ENCODE measurements at places on chromosomes 7 and 10.
A peak's percentile ranks its signal among the peaks of the same experiment; 100 is the strongest.

DNA sequence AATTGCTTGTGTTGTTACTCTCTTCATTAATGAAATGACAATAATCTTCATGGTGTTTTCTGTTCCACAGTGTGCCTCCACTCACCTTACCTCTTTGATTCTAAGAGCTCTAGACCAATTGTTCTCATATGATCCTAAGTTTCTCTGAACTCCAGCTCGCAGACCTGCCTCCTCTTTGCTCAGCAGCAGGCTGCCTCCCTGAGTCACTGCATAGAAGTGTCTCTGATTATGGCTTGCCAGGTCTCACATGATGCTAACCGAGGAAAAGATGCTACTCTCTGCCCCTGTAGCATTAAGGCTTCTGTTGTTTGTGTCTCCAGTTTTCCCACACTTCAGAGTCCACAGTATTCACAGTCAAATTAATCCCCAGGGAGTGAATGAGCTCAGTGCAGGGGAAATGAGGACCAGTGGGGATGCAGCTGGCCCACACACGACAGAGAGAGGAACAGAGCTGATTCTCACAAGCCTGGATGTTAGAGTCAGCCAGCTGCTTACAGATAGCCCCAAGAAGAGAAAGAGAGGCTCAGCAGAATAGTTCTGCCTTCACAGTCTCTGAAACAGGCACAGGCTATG lies 145.9 kb upstream of the EGR2 start:
- no peak overlapping the region for H3K27ac ChIP-seq
- peaks cover 7% of the 10 kb centered on the region for H3K4me1 ChIP-seq
- no peaks in the 10 kb centered on the region for H3K36me3 ChIP-seq
- peaks cover 44% of the 10 kb centered on the region for H3K27me3 ChIP-seq

DNA sequence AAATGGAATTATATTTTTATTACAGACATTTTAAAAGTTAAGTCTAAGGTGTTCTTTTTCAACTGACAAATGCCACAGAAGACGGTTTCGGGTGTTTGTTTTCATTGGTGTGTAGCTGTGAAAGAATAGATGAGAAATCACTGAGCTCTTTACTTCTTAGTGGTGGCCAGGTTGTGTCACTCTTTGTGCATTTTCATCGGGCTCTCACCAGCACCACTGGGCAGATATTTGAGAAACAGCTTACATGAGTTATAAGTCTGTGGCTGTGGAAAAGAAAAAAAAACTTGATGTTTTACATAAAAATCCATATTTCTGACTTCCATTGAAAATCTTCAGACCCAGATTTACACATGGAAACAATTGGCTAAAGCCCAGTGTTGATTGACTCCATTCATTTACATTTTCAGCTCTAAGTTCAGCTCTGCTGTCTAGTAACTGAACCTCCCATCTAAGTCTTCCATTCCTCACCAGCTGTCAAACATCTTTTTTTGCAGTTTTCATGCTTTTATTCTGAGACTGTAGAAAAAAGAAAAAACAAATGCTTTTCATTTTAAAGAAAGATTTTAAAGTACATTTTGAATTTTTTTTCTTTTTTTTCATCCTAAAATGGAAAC lies 22.3 kb downstream of the CABCOCO1 start:
- H3K36me3 ChIP-seq = no peaks in the 10 kb centered on the region
- no peak for DNase-seq
- peaks cover 4% of the 10 kb centered on the region for H3K27me3 ChIP-seq
- H3K4me1 ChIP-seq = no peaks in the 10 kb centered on the region
- no peak overlapping the region for H3K27ac ChIP-seq

DNA sequence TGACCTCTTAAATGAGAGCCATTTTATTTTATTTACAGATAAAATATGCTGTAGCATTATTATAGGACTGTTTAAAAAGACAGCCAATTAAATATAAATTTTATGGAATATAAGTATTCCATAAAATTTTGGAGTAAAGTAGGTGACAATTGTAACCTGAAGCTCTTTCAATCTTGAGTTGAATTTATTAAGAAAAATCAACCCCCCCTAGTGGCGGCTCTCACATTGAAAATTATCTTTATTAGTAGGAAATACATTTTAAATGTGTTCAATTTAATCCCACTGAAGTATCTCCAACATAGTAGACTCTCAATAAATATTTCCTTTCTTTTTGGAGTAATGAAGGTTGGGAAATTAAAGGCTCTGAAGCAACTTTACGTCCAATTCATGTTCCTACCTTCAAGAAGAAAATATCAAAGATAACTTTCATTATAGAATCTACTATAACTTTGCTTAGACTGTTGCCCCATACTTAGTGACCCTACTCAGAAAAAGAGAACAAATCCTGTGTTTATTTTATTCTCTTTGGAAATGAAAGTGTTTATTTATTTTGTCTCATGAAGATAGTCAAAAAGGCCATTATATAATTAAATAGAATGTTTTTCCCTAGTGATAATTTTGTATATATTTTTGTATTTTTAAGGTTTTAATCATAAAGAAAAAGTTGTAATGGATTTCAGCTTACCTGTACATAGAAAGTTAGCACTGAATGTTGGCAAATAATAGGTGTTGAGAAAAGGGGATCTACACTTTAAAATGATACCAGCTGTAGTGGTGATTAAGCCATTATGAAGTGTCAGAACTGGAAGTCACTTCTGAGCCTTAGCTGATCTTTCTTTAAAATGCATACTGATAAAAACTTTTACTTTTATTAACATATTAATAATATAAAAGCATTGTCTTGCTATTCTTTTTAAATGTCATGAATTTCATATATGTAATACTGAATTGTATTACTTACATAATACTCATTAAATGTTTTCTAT lies 3.3 kb downstream of the AHR start:
- peak; percentile 57 for DNase-seq
- H3K27me3 ChIP-seq = no peaks in the 10 kb centered on the region
- H3K4me1 ChIP-seq = peaks cover 57% of the 10 kb centered on the region
- H3K4me3 ChIP-seq = peak overlapping the region; percentile 89

GRCh38 chr7:36630112-36630650 lies 94.1 kb downstream of the AOAH start:
- H3K27ac ChIP-seq = no peak overlapping the region
- H3K36me3 ChIP-seq = no peaks in the 10 kb centered on the region
- no peaks in the 10 kb centered on the region for H3K27me3 ChIP-seq
- H3K4me1 ChIP-seq = no peaks in the 10 kb centered on the region
- no peak for DNase-seq
- H3K4me3 ChIP-seq = no peak overlapping the region

DNA sequence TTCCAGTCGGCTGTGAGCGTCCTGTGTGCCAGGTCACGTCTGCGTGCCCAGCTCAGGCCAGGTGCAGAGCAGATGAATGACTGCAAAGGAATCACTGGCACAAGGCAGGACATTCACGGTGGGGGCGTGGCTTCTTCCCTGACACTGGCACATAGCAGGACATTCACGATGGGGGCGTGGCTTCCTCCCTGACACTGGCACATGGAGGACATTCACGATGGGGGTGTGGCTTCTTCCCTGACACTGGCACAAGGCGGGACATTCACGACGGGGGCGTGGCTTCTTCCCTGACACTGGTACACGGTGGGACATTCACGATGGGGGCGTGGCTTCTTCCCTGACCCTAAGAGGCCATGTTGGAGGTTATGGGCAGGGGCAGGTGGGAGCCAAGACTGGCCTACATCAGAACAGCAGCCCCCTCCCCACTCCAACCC lies 64.3 kb downstream of the MYL10 start:
- H3K27me3 ChIP-seq = peaks cover 11% of the 10 kb centered on the region
- H3K4me3 ChIP-seq = no peak overlapping the region
- no peaks in the 10 kb centered on the region for H3K36me3 ChIP-seq
- H3K4me1 ChIP-seq = no peaks in the 10 kb centered on the region

GRCh38 chr10:81984428-81984827 lies 109.4 kb downstream of the NRG3 start:
- no peaks in the 10 kb centered on the region for H3K4me1 ChIP-seq
- no peak overlapping the region for H3K4me3 ChIP-seq
- DNase-seq = no peak
- no peaks in the 10 kb centered on the region for H3K27me3 ChIP-seq
- H3K27ac ChIP-seq = no peak overlapping the region
- H3K36me3 ChIP-seq = no peaks in the 10 kb centered on the region
